ENCODE measurements at places on chromosomes 12 and 14. TPM values are rescaled to one million over a fixed set of nuclear protein-coding genes. Genes with fewer than 3 reads are reported as not detected.

- DNase-seq: no peak
Observed at GRCh38 chr12:57234571-57235016, 5.1 kb downstream of the SHMT2 start.

CLEC4D gene
- 0.42 TPM for total RNA-seq

- no peak for DNase-seq
Observed at GRCh38 chr12:127393465-127393864, 873.5 kb upstream of the TMEM132C start.

OTUB2 gene
- 3.6 TPM for total RNA-seq
